ENCODE measurements at places on chromosomes 4 and X. TPM values are rescaled to one million over a fixed set of nuclear protein-coding genes. Genes with fewer than 3 reads are reported as not detected.

PDE5A gene
- 0.21 TPM for total RNA-seq

GPR143 gene
- total RNA-seq, result not detected

CD38 gene
- total RNA-seq, result 26.3 TPM

MAGEB10 gene
- total RNA-seq, result not detected

DCAF12L2 gene
- total RNA-seq, result not detected

ZNF81 gene
- 5.5 TPM for total RNA-seq

GC gene
- total RNA-seq, result not detected

PCDH10 gene
- not detected for total RNA-seq

NSG1 gene
- total RNA-seq, result 12.0 TPM

SLC6A14 gene
- not detected for total RNA-seq

AVPR2 gene
- total RNA-seq, result not detected

SPATA4 gene
- not detected for total RNA-seq

GUCY1A1 gene
- 0.11 TPM for total RNA-seq

MAP7D2 gene
- total RNA-seq, result 0.36 TPM

SPIN2B gene
- total RNA-seq, result 6.7 TPM

MAGED4 gene
- 0.86 TPM for total RNA-seq

SERTM2 gene
- not detected for total RNA-seq

CXCR3 gene
- total RNA-seq, result 60.3 TPM

FTHL17 gene
- total RNA-seq, result not detected

STPG2 gene
- not detected for total RNA-seq

SPOCK3 gene
- not detected for total RNA-seq

FOXR2 gene
- not detected for total RNA-seq

IGFBP7 gene
- total RNA-seq, result not detected

REELD1 gene
- 0.08 TPM for total RNA-seq

KCNE5 gene
- total RNA-seq, result 0.42 TPM

SUPT20HL2 gene
- total RNA-seq, result not detected

NONO gene
- total RNA-seq, result 536 TPM

CSN1S1 gene
- not detected for total RNA-seq

PITX2 gene
- not detected for total RNA-seq

IQCM gene
- not detected for total RNA-seq

PCDH19 gene
- total RNA-seq, result not detected

ZNF674 gene
- total RNA-seq, result 0.99 TPM

CLIC2 gene
- total RNA-seq, result 0.32 TPM

NSUN7 gene
- not detected for total RNA-seq

SASH3 gene
- 129 TPM for total RNA-seq

PLS3 gene
- total RNA-seq, result 0.82 TPM

STATH gene
- total RNA-seq, result not detected

UGT8 gene
- 0.32 TPM for total RNA-seq

NPNT gene
- total RNA-seq, result not detected

BCORL1 gene
- 12.6 TPM for total RNA-seq

OTUD4 gene
- total RNA-seq, result 69.9 TPM

HTN1 gene
- not detected for total RNA-seq

BMPR1B gene
- not detected for total RNA-seq

BRS3 gene
- total RNA-seq, result not detected

SFRP2 gene
- not detected for total RNA-seq

SMARCA1 gene
- total RNA-seq, result 0.06 TPM

ZNF182 gene
- 6.9 TPM for total RNA-seq

TNMD gene
- not detected for total RNA-seq

SPANXN2 gene
- total RNA-seq, result not detected

JCHAIN gene
- not detected for total RNA-seq

PTTG2 gene
- total RNA-seq, result 0.46 TPM

SLITRK4 gene
- not detected for total RNA-seq

SYTL5 gene
- not detected for total RNA-seq

MAGEA12 gene
- total RNA-seq, result not detected

DCAF4L1 gene
- total RNA-seq, result 0.36 TPM

LUZP4 gene
- total RNA-seq, result not detected

RAI2 gene
- total RNA-seq, result 0.71 TPM

Data from activated CD8-positive, alpha-beta memory T cell treated with anti-CD3 and anti-CD28 coated beads for 36 hours (primary cell).